Cardiac septum (tissue), 1 donor: ENCODE measurements at places on chromosomes 4 and X.
A peak's percentile ranks its signal among the peaks of the same experiment; 100 is the strongest.

DNA sequence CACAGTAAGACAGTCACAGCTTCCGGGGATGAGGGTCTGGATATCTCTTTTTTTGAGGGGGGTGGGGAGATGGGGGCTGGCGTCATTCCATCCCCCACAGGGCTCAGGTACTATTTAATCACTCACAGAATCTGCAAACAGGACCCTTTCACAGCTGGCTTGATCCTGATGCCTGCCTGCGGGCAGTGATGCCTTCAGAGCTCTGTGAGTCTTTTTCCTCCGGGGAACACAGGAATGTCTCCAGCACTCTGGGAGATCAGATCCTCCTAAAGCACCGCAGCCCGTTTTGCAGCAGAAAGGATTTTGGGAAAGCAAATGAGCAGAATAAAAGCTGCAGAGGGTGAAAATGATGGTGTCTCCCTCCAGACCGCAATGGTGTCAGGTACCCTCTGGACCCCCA, 13.2 kb upstream of the SHOX start:
- DNase-seq, result no peak

DNA sequence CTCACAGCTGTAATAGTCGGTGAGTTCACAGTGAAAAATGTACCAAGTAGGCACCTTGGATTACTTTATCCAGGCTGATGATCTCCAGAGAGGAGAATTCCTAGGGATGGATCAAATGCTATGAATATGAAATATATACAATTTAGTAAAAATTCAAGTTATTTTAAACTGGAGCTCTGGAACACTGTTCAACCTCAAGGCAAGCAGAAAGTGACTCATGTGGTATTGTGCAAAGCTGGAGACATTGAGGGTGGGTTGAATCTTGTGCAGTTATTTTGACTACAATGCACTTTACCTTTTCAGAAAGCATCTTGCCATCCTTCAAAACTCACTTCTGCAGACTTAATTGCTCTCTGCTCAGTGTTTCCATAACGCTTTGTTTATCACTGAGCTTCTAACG, 43.4 kb downstream of the OSTC start:
- no peak for DNase-seq

GRCh38 chr4:188534917-188535316, 395.7 kb downstream of the TRIML1 start:
- DNase-seq, result no peak

GRCh38 chr4:2827071-2827873, 16.4 kb upstream of the ADD1 start:
- DNase-seq, result peak; percentile 67

GRCh38 chrX:51860679-51861078, 32.7 kb upstream of the MAGED1 start:
- no peak for DNase-seq

DNA sequence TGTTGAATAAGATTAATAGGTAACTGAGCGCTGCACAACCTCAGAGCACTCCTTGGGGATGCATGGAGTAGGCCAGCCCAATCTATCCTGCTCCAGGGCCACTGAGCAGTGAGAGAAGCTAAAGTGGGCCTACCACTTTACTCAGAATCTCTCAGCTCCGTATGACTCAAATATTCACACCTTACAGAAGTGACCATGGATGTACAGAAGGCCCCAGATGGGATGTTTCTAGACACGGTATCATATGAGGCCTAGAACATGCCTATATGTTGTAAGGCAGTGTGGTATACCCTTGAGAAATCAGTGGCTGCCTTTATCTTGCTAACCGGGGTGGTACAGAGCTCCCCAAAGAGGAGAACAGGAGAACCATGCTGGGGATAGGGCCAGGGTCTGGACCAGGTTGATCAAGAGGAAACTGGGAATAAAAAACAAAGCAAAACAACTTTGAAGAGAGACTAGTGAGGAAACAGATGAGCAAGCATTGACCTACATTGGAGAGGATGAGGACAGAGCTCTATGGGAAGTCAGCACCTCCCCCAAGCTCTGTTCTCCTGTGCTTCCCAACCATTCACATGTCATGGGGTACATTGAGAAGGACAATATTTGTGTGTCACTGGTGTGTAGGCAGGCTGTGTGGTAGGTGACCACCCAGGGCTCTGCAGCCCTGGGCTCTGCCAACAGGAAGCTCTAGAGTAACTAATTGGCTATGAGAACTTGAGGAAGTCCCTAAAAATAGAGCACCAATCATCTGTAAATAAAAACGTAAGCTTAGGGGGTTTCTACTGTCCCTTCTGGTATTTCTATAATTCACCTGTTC, 31.4 kb downstream of the HOPX start:
- no peak for DNase-seq

- no peak for DNase-seq
Observed at GRCh38 chrX:134544135-134544512, 84.2 kb downstream of the HPRT1 start.

DNA sequence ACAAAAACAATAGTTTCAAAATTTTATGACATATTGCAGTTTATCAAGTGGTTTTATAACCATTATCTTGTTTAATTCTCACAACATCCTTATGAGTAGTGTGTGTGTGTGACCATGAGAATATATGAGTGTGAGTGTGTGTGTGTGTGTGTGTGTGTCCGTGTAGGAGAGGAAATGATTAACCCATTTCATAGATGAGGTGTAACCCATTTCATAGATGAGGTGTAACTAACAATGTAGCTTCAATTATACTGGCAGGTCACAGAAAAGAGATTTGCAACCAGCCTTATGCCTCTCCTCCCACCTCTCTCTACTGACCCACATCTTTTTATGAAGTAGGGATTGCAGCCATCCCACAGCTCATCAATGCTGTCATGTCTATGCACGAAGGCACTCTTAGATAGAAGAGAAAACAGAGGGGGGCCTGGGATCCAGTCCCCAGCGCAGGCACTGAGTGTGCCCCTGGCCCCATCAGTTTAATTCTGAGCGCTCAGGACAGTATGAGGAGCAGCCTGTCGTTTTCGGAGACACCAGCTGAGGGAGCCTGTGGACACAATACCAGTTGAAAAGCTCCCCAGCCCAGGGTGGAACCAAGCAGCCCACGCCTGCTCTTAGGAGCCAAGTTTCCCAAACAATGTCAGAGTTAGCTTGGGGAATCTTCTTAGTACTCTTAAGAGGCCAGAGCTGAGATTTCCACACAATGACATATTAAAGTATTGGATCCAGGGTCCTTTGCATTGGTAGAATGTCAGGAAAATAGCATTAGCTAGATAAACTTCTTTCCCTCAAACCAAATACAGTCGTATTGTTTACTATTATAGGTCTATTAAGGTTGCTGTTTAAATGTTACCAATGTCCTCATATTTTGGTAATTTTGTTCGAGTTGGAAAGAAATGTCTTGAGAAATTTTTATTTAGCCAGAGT, 88.6 kb downstream of the PALLD start:
- DNase-seq, result peak; percentile 87

DNA sequence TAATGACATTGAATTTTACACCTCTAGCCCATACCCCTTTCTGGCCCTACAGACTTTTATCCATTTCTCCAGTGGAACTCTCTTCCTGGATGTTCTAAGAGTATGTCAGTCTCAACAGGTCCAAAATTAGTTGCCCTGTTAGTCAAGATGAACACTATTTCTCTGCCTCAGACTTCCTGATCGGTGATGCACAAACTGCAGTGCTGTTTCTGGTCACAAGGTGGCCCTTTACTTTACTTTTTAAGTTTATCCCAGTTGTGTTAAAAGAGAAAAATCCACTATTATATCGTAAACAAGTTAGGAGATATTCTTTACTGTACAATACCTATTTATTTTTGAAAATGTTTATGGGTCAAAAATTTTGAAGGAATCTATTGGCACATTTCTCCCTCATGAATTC, 13.1 kb downstream of the TCEAL7 start:
- DNase-seq, result no peak
